ENCODE measurements at places on chromosomes 16 and 17.

DNA sequence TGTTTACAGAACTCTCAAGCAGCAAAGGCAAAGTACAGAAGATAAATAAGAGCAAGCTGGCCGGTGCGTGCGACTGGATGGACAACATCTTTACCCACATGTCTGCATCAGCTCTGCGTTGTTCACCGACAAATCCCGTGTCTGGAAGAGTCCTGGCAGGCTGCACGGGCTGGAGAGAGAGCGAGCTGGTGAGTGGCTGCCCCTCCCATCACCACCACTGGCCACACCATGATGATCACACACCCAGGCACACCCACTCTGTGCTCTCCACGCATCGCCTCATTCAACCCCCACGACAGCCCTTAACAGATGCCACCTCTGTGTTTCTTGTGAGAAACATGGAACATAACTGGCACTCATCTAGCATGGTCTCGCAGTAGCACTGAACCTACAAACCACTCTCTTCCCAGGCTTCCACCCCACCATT is 59.2 kb downstream of the ANKRD11 start:
- DNase-seq = no peak

GRCh38 chr17:68868708-68869107 is 86.5 kb downstream of the ABCA8 start:
- no peak for DNase-seq

GRCh38 chr17:43917348-43918025 is 10.2 kb upstream of the MPP2 start:
- no peak for DNase-seq

- peak; percentile 16 for DNase-seq
Measured at GRCh38 chr17:80805032-80805751, 186.4 kb upstream of the CHMP6 start.

- no peak for DNase-seq
Measured at GRCh38 chr17:2780256-2780655, 16.0 kb upstream of the RAP1GAP2 start.

GRCh38 chr16:2022723-2023091 is 3.1 kb downstream of the NPW start:
- DNase-seq = no peak

DNA sequence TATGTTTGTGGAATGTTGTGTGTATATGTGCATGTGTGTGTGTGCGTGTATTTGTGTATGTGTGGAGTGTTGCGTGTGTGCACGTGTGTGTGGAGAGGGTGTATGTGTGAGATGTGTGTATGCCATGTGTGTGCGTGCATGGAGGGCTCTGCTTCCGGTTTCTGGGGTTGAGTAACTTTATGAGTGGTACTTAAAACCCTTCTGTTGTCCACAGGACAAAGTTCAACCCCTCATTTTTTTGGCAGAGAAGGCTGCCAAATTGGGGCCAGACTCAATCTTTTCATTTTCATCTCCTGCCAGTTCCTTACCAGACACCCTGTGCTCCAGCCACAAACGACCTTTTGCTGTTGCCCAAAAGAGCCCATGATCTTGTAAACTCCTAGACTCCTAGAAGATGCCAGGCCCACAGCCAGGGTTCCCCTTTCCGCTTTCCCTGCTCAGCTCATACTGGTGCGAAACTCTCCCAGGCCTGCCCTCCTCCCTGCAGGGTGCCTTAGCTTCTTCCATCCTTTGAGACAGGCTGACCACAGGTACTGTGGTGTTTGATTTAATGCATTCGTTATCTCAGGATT is 100.2 kb downstream of the CMIP start:
- DNase-seq = no peak

- no peak for DNase-seq
Measured at GRCh38 chr16:5040451-5040850, 6.7 kb upstream of the NAGPA start.

DNA sequence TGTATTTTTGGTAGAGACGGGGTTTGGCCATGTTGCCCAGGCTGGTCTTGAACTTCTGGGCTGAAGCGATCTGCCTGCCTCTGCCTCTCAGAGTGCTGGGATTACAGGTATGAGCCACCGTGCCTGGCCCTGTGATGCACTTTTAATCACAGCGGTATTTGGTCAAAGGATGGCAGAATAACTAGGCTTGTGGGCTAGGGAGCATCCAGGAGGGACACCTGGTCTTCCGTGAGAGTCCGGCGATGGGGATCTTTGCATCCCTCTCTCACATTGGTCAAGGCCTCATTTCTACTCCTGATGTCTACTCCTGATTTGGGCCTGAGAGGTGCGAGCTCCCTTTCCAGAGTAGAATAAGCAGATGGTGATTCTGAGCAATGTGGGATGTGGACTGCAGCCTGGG is 257.9 kb upstream of the CACNG5 start:
- no peak for DNase-seq

- DNase-seq = no peak
Measured at GRCh38 chr17:59167571-59168001, 12.0 kb downstream of the PRR11 start.

DNA sequence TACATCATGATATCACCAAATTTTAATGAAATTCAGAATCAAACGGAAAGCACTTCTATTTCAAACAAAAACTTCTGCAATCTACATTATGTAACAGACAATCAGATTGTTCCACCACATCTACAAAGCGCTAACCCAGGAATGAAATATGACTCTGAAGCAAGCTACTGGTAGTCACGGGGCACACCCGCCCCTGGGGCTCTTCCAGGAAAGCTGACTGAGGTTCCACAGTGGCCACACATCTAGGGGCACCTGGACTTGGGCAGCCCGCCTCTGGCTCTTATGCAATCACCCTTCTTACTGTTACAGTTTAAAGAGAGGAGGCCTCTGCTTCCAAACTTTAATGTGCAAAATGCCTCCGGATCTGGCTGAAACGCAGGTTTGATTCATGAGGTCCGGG is 27.5 kb downstream of the ZCCHC14 start:
- DNase-seq = no peak

GRCh38 chr16:11029948-11030347 is 85.6 kb downstream of the CLEC16A start:
- DNase-seq = no peak

DNA sequence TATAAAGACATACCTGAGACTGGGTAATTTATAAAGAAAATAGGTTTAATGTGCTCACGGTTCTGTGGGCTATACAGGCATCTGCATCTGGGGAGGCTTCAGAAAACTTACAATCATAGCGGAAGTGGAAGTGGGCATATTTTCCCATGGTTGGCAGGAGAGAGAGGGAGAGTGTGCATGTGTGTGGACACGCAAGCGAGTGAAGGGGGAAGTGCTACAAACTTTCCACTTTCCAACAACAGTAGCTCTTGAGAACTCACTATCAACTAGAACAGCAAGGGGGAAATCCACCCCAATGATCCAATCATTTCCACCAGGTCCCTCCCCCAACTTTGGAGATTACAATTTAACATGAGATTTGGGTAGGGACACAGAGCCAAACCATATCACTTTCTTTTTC is 11.1 kb downstream of the TAOK1 start:
- DNase-seq = no peak

GRCh38 chr16:8863594-8864424 is 5.0 kb downstream of the CARHSP1 start:
- no peak for DNase-seq

- no peak for DNase-seq
Measured at GRCh38 chr17:54191261-54191660, 368.5 kb downstream of the KIF2B start.

DNA sequence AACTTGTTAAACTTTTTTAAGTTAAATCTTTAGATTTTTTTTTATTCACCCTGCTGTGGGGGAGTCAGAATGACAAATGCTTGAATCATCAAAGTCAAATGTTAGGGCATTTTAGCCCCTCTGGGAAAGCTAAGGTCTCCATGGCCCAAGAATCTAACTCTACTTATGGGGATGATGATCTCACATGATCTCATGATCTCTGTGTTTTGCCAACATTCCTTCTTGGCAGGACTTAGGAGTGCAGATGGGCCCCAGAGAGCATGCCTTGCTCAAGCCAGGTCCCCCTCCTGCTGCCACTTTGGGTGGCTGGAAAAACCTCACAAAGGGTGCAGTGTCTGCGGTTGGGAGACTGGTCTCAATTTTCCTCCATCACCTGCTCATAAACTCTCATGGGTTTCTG is 108.6 kb downstream of the PRKCB start:
- DNase-seq = no peak

GRCh38 chr16:29876594-29877249 is 13.7 kb upstream of the CDIPT start:
- no peak for DNase-seq

GRCh38 chr16:79993629-79994209 is 393.2 kb upstream of the MAF start:
- DNase-seq = no peak

All from NCI-H2227 treated with DMSO at 0.1 percent for 48 hours (cell line).